ENCODE measurements at places on chromosomes 5 and 9.

GRCh38 chr5:38807570-38808483 lies 38.0 kb upstream of the OSMR start:
- DNase-seq, result no peak

- DNase-seq, result no peak
Observed at GRCh38 chr5:102932781-102933180, 177.7 kb downstream of the PAM start.

DNA sequence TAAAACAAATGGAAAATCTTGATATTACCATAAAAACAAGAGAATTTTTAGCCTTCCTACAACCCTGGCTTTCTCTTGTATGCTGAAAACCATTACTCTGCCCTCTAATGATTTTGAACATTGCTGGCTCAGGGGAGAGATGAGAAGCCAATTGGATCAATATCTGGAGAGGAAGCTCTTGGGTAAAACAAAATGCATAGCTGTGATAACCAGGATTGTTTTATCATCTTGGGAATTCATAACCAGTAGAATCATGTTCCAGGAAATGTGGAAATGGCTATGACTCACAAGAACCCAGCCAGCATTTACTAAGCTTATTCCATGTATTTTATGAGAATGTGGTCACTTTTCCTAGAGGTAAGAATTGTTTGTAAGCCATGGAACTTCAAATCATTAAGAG lies 51.1 kb upstream of the CTNND2 start:
- no peak for DNase-seq

DNA sequence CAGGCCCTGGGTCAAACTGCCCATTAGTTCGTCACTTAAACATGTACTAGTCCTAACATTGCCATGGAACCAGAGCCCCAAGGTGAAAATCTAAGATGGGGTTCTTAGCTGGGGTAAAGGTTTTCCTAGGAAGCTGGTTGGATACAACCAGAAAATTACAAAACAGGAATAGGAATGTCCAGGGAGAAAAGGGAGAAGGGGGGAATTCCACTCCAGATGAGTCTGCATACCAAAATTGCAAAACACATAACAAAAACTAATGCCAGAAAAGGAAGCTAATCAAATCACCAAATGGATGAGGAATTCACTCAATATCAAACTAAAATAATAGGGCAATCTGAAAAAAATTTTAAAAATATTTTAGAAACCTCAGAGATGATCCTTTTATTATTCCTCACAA lies 396.2 kb downstream of the EFNA5 start:
- no peak for DNase-seq

GRCh38 chr5:93899026-93899600 lies 157.7 kb upstream of the POU5F2 start:
- DNase-seq, result no peak

GRCh38 chr9:134233022-134233421 lies 68.7 kb upstream of the RNU6ATAC start:
- no peak for DNase-seq

GRCh38 chr5:104189031-104189430 lies 626.4 kb upstream of the NUDT12 start:
- no peak for DNase-seq

GRCh38 chr9:77277719-77278118 lies 100.4 kb downstream of the VPS13A start:
- DNase-seq, result no peak

DNA sequence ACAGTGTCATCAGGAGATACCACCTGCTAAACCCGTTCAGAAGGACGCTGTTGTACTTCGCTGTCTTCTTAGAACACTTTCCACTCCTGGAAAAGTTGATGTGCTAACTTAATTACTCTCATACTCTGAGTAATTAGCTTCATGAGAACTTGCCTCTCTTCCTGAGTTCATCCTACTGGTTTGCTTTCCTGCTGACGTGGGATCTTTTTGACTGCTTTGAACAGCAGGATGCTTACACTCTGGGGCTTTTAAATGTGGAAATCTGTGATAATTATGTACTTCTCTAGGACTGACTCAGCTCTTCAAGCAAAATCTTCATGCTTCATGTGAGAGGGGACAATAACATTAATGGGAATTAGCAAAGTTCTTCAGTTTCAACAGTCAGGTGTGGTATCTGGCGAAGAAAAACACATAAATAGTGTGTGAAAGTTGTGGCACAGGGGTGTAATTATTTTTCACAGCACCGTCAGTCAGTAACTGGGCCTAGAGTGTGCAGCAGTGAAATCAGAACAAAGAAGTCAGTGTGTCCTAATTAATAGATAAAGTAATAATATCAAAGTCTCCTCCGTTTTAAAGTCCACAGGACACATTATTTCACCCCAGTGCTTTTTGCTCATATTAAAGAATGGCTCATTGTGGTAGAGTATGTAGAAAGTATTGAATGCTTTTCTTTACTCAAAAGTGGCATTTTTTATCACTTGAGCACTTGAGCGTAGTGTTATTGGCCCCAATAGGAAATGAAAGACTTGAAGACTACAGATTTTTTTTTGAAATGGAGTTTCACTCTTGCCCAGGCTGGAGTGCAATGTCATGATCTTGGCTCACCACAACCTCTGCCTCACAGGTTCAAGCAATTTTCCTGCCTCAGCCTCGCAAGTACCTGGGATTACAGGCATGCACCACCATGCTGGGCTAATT lies 140.9 kb upstream of the DMRT1 start:
- no peak for DNase-seq

- no peak for DNase-seq
Observed at GRCh38 chr5:115858396-115858795, 16.7 kb downstream of the AP3S1 start.

DNA sequence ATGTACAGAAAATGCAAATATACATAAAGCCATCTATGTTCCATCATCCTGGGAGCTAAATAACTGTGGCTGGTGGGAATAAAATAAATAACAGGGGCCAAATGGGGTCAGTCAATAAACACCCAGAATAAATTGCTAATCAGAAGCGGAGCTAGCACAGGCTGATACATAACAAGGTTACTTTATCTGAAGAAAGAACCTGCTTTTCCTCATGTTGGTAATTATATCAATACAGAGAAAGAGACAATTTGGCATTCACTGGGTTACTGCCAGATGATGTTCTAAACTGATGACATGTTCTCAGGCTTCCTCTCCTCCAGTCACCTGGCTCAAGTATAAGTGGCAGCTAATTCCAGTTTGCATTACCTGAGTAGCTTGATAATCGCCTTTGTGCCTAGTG lies 144.9 kb upstream of the CD180 start:
- no peak for DNase-seq

GRCh38 chr5:123876276-123876790 lies 364.4 kb downstream of the CSNK1G3 start:
- no peak for DNase-seq

DNA sequence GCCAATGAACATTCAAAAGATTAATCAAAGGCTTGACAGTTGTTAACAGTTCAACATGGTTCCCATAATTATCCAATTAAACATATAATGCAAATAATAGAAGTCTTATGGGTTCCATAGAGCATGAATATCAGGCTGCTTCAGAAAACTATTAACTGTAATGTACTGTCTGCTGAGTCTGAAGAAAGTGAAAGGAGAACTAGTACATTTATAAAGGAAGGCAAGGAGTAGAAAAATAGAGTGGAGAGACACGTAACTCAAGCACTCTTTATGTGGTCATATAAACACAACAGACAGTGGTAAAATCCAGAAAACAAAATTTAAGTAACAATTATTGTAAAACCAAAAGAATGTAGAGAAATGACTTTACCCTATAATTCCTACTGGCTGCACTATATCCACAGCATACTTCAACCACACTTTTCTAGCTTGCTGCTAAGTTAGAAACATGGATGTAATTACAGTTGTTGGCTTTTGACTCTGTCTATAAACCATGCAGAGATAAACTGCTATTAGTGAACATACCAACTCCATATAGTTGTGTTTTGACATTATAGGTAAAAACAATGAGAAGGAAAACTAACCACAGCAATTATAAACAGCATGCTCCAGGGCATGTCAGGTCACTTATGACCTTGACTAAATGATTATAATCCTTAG lies 32.7 kb downstream of the NFIB start:
- no peak for DNase-seq

- no peak for DNase-seq
Observed at GRCh38 chr9:99354104-99354503, 132.0 kb downstream of the SEC61B start.

- no peak for DNase-seq
Observed at GRCh38 chr9:26271495-26272122, 593.4 kb upstream of the TUSC1 start.

- DNase-seq, result no peak
Observed at GRCh38 chr5:154849264-154849785, 1.1 kb downstream of the FAXDC2 start.

DNA sequence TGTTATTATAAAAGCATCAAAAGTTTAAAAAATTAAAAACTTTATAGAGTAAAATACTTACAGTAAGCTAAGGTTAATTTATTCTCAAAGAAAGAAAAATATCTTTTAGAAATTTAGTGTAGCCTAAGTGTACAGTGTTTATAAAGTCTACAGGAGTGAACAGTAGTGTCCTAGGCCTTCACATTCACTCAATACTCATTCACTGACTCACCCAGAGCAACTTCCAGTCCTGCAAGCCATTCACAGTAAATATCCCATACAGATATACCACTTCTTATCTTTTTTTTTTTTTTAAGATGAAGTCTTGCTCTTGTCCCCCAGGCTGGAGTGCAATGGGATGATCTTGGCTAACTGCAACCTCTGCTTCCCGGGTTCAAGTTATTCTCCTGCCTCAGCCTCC lies 73.1 kb upstream of the FST start:
- no peak for DNase-seq

- no peak for DNase-seq
Observed at GRCh38 chr5:94228791-94229190, 389.6 kb downstream of the KIAA0825 start.

DNA sequence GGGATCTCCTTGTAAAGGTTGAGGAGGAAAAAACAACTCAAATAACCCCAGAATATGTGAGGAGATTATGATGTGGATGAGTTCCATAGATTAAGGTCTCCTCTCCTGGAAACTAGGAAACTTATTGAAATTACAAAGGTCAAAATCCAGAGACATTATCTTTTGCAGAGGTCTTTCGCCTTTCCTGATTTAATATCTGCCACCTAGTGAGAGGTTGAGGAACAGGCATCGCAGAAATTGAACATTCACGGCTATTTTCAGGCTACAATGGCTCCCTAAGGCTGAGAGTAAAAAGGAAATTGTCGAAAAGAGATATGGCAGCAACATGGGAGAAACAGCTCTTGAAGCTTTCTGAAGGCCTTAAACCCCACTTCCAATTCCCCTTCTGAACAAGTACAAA lies 127.5 kb upstream of the PLCXD3 start:
- no peak for DNase-seq

GRCh38 chr5:8842971-8843551 lies 702.8 kb downstream of the SEMA5A start:
- no peak for DNase-seq

- no peak for DNase-seq
Observed at GRCh38 chr9:69877852-69878514, 57.4 kb downstream of the CFAP95 start.

- DNase-seq, result no peak
Observed at GRCh38 chr5:157963761-157964160, 104.8 kb upstream of the CLINT1 start.

GRCh38 chr9:131669269-131670157 lies 70.4 kb downstream of the RAPGEF1 start:
- peak; percentile 58 for DNase-seq

DNA sequence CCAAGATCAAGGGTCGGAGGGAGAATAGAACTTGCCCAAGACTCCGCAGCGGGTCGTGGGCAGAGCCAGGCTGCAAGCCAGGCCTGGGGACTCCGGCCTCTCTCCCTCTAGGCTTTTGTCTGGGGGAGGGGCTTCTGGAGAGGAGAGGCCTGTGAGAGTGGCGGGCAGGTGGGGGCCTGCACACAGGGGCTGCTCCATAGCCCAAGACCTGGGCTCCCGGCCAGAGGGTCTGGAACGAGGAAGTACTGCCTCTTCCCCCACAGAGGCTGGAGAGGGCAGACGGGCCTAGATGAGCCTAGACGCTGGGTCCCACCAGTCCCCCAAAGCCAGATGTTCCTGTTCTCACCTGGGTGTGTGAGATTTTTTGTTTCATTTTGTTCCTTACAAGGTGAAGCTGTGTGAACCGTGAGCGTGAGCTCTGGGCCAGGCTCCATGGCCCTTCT lies 5.2 kb upstream of the ST6GALNAC6 start:
- DNase-seq, result peak; percentile 16

DNA sequence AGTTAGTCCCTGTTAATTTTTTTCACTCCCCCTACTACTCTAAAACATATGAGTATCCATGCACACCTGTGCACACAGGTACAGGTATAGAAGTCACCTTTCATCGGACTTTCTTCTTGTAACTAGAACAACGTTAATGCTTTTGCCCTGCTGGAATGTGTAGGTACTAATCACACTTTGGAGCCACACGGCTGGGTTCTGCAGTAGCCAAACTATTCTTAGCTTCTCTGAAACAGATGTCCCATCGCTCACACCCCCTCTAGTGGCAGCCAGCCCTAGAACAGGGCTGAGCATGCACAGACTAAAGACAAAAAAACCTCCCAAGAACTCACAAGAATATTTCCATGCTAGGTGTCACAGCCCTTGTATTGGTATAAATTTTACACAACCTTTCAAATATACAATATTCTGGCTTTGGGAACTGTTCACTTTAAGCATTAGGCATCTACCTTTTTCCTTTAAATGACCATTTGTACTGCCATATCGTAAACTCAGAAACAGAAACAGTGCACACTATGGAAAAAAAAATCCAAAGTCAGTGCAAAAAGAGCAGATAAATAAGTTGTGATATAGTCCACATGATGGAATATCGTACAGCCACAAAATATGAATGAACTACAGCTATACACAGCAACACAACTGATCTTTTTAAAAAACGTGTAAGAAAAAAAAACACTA lies 64.0 kb downstream of the RETREG1 start:
- DNase-seq, result peak; percentile 57

- no peak for DNase-seq
Observed at GRCh38 chr9:22643541-22643940, 196.9 kb downstream of the DMRTA1 start.

DNA sequence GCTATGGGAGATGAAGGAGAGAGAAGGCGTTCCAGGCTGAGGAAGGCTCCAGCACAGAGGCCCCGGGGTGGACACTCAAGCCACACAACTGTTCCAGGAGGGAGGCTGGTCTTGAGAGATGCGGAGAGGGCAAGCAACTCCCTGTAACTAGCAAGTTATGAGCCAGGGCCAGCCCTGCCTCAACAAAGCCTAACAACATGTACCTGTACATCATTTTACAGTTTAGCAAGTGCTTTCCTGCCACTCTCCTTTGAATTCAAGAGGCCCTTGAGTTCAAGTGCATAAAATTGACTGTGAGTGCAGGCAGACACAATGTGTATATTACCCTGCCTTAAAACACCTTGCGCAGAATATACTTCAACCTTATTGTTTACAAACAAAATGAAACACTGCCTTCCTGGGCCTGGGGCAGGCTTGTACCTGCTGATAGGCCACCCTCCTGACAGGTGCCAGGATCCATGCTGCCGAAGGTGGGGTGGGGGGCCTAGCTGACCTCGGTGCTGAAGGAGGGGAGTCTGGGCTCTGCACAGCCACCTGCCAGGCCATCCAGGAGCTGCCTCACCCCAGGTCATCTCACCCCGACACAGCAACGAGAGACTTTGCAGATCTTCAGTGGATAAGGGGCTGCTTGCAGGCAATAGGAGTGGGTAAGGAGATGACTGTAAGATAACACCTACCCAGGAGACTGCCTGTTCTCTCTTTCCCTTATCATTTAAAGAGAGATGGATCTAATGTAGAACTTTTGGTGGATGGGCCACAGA lies 80.0 kb downstream of the PPARGC1B start:
- no peak for DNase-seq

Measured in stimulated activated CD4-positive, alpha-beta T cell treated with anti-CD3 and anti-CD28 coated beads, Interleukin-4, amount 100 ng/mL, for 24 hours (primary cell).